GM12891 (cell line): ENCODE measurements at places on chromosomes 16 and 17.

DNA sequence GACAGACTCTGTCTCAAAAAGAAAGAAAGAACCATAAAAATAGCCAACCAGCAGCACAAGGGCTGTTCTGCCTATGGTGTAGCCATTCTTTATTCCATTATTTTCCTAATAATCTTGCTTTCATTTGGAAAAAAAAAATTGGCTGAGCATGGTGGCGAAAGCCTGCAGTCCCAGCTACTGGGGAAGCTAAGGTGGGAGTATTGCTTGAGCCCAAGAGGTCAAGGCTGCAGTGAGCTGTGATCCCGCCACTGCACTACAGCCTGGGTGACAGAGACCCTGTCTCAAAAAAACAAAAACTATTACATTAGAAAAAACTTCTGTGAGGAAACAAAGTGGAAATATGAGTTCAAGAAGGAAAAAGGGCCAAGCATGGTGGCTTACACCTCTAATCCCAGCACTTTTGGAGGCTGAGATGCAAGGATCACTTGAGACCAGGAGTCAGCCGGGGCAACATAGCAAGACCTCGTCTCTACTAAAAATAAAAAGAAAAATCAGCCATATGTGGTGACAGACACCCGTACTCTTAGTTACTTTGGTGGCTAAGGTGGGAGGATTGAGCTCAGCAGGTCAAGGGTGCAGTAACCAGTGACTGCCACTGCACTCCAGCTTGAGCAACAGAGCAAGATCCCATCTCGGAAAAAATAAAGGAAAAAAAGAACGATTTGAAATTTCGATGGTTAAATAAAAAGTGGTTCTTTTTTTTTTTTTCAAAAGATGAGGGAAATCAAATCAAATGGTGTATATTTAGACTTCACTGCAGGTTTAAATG lies 2.5 kb downstream of the DCAKD start:
- no peak for DNase-seq

DNA sequence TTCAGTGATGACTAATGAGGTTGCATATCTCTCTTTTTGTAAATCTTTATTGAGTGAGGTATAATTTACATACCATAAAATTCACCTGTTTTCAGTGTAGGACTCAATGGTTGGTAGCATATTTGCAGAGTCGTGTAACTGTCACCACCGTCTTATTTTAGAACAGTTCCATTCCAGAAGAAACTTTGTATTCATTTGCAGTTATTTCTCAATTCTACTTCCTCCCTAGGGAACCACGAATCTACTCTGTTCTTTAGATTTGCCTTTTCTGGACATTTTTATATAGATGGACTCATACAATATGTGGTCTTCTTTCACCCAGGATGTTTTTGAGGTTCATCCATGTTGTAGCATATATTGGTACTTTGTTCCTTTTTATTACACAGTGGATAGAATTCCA lies 3.7 kb downstream of the FTO start:
- DNase-seq, result no peak

DNA sequence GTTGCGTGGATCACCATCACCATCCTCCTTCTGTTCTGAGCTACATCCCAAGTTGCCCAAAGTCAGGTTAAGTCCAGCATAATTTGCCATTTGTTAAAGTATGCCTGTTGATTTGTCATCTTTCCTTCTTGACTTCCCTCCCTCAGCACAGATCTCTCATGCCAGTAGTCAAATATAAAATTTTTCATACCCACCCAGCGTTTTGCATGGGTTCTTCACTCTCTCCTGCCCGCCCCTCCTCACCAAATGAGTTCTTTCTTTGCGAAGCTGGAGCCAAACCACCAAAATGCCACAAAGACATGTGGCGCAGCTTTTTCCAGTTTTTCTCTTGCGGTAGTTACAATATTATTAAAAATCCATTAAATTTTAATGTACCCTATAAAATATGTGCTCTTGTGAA lies 167.2 kb downstream of the MSI2 start:
- no peak for DNase-seq

GRCh38 chr16:53224951-53225533 lies 170.3 kb downstream of the CHD9 start:
- no peak for DNase-seq

DNA sequence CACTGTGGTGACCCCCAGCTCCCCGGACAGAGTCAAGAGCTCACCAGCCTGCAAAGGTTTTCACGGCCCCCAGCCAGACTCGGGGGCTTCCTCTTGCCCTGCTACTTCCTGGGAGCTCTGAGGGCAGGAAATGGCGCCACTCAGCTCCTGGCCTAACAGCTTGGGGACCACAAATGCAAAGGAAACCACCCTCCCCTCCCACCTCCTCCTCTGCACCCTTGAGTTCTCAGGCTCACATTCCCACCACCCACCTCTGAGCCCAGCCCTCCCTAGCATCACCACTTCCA lies 375 bp upstream of the SPN start:
- no peak for DNase-seq

GRCh38 chr16:49876716-49877129 lies 20.8 kb upstream of the ZNF423 start:
- DNase-seq, result peak; percentile 90

- no peak for DNase-seq
Measured at GRCh38 chr17:63042256-63042812, 76.3 kb downstream of the TANC2 start.

DNA sequence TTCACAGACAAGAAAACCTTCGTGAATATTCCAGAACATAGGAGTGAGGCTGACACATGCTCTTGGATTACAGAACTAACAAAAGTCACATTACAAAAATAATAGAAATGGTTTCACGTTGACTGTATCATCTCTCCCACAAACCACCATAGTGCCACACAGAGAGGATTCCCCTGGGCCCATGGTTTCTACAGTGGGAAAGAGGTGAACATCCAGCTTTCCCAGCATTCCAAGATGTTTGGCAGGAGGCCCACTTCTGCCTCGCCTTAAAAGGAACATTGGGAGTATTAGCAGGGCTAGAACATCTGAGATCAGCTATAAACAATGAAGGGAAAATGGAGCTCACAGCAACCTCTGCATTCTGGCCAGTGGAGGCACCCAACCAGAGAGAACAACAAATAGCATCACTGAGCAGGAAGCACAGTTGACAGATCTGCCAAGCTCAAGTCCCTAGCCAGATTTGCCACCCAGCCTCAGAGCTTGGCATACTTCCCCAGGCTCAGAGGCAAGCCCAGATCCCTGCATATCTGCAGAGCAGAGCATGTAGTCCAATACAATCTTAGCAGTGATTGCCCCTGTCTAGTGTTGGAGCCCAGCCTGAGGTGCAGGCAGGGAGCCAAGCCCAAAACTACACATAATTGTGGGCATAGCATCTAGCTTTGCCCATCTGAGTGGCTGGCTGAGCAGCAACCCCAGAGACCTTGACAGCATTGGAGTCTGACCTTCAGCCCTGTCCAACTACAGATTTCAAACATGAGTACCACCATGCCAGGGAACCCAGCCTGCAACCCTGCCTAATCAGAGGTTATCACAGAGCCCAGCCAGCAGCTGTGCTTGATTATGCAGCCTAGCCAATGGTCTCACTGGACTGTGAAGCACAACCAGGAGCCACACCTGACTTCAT lies 260.4 kb downstream of the CEP112 start:
- DNase-seq, result no peak

DNA sequence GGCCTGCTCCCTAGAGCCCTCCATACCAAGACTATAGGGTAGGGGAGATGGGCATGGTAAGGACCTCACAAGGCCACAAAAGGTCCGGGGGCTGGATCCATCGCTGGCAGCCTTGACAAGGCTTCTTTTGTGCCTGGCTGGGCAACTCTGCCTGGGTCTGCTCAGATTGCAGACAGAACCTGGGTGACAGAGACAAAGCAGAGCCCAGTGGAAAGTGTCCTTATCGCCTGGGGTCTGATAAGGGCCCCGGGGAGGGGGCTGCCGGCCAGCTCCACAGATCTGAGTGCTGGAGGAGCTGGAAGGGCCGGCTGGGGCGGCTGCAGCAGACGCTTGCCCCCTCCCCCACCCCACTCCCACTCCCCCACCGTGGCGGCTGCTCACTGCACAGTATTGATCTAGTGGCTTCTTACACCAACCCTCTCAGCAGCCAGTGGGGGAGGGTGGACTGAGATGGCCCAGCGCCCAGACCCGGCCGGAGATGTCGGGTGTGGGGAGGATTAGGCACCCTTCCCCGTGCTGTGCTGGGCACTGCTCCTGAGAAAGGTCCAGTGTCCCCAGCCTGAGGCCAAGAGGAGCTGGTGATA lies 7.2 kb downstream of the MMP15 start:
- DNase-seq, result no peak

GRCh38 chr17:29956225-29956624 lies 14.8 kb downstream of the EFCAB5 start:
- no peak for DNase-seq

DNA sequence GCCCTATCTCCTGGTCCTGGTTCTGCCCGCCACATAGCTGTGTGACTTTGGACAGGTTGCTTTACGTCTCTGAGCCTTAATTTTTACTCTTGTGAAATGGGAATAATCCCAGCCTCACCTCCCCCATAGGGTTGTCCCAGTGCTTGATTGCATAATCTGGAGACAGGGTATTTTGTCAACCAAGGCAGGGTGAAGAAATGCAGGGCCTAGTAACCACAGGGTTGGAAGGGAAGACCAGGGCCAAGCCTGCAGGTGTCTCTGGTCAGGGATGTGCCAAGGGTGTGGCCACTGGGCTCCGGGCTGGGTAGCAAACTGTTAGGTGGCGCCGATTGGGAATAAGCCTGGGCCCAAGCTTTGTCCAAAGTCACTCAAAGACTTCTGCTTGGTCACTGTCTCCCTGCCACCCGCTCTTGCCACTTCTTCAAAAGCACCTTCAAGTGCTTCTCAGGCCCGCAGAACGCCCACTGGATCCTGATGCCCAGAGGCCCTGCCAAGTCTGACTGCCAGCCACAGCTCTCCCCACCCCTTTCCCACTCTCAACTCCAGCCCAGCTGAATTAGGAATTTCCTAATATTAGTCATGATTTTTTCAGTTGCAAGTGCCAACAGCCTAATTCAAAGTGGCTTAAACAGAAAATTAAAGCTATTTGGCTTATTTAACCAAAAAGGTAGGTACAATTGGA lies 20.6 kb upstream of the COL1A1 start:
- DNase-seq, result no peak

DNA sequence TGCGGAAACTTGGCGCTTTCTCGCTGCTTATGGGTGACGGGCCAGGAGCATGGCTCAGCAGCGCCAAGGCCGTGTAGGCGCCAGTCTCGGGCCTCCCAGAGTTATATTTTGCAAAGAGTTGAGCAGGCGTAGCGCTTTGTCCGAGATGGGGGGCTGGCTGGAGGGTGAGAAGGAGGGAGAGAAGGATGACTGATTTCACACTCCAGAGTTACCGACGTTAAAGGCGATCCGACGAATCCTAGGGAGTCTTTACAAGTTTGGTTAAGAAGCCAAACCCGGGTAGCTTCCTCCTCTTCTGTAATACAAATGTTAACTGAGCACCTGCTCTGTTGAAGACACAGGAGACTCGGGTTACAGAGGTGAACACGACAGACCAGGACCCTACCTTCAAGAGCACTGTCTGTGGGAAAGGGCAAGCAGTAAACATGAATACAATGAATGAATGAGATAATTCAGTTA lies 782 bp downstream of the POLR2A start:
- DNase-seq, result no peak

DNA sequence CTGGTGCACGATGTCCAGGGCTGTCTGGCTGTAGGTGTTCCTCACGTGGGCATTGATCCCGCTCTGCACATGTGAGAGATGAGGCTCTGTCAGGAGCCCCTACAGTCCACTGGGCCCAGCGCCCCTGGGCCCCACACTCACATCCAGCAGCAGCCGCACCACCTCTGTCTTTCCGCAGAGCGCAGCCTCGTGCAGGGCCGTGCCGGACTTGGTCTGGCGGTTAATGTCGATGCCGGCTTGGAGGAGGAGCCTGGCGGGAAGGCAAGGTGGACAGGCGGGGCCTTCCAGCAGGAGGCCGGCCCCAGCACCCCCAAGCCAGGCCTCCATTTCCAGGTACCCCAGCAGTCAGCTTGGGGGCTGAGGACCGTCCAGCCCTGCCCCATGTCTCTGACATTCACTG lies 9.2 kb downstream of the CASKIN1 start:
- no peak for DNase-seq

DNA sequence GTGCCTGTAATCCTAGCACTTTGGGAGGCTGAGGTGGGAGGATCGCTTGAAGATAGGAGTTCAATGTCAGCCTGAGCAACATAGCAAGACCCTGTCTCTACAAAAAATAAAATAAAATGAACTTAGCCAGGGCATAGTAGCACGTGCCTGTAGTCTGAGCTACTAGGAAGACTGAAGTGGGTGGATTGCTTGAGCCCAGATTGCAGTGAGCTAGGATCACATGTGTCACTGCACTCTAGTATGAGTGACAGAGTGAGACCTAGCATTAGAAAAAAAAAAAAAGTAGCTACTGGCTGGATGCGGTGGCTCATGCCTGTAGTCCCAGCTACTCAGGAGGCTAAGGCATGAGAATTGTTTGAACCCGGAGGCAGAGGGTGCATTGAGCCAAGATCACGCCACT lies 6.0 kb downstream of the ADAP2 start:
- DNase-seq, result no peak

- DNase-seq, result no peak
Measured at GRCh38 chr16:734981-735881, 5.6 kb downstream of the CIAO3 start.

- no peak for DNase-seq
Measured at GRCh38 chr16:3890091-3890490, 9.6 kb upstream of the CREBBP start.

GRCh38 chr16:71966932-71967331 lies 33.3 kb downstream of the PKD1L3 start:
- DNase-seq, result no peak

DNA sequence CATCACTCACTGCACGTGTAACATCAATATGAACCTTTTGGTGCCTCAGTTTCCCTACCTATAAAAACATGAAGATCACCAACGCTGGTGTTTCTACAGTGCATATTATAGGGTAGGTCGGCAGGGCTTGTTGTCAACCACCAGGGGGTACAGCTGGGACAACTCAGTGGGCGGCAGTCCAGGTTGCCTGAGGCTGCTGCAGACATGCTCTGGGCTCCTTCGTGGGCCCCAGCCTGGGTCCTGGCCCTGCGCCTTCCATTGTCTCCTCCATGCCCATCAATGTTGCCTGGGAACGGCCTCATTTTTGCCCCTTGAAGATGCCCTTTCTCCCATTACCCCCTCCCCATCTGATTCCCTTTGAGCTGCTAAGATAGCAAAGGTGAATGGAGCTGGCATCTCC lies 89.8 kb downstream of the GSG1L start:
- DNase-seq, result no peak

- DNase-seq, result no peak
Measured at GRCh38 chr17:32279891-32280716, 14.5 kb downstream of the RHBDL3 start.
